Pons (tissue), 1 donor: ENCODE measurements at places on chromosomes 11 and 22.
A peak's percentile ranks its signal among the peaks of the same experiment; 100 is the strongest.

DNA sequence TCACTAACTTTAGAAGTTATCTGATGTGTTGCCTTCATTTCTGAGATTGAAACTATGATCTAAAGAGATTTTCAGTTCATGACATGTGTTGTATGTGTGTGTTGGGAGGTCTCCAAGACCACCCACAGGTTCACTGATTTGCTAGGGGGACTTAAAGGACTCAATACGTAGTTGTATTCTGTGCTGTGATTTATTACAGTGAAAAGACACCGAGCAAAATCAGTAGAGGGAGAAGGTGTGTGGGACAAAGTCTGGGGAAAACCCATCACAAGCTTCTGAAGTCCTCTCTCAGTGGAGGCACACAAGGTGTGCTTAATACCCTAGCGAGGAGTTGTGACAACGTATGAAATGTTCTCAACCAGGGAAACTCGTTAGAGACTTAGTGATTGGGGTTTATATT is 35.6 kb downstream of the RNF169 start:
- DNase-seq, result no peak

DNA sequence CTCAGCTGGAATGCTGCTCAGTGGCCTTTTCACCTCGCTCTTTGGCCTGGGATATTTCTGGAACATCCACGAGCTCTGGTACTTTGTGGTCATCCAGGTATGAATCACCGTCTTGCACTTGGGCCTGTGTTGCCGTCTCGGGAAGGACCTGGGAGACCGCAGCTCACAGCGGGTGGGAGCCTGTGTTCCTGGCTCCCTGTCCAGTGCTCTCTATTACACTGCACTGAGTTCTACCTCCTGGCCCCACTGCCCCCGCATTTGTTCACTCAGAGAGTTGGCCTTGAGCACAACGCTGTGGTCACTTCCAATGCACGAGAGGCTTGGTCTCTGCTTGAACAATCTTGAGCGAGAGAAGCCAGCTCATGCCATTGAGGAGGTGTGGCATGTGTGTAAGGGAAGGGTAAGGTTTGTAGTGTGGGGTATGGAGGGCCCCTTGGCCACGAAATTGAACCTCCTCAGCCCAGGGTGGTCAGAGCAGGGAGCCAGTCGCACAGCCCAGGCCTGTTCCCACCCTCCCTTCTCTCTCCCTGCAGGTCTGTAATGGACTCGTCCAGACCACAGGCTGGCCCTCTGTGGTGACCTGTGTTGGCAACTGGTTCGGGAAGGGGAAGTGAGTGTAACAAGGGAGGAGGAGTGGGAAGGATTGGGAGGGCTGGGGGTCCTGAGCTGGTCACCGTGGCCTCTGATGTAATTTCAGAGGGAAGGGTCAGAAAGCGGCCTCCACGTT is 16.2 kb downstream of the SLC37A2 start:
- DNase-seq, result no peak

- DNase-seq, result no peak
Observed at GRCh38 chr22:20530368-20531153, 23.2 kb downstream of the MED15 start.

GRCh38 chr11:90124946-90125345 is 9.5 kb upstream of the NAALAD2 start:
- no peak for DNase-seq

DNA sequence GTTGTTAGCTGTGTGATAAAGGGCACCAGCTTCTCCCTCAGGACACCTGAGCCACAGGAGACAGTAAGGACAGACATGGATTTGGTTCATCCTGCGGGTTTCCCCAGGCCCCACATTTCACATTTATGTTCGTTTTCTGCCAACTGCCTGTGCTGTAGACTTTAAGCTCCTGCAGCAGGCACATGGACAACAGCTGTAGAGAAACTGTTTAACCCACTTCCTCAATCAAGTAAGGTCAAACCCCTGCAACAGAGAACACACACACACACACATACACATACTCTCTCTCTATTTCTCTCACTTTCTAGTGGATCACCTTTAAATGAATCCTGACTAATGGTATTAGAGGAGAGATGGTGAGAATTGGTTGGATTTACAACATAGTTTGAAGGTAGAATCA is 90.7 kb downstream of the C11orf87 start:
- DNase-seq, result no peak

GRCh38 chr11:113681711-113682413 is 24.2 kb downstream of the TMPRSS5 start:
- DNase-seq, result no peak

GRCh38 chr22:37146507-37147180 is 3.1 kb downstream of the IL2RB start:
- DNase-seq, result no peak

DNA sequence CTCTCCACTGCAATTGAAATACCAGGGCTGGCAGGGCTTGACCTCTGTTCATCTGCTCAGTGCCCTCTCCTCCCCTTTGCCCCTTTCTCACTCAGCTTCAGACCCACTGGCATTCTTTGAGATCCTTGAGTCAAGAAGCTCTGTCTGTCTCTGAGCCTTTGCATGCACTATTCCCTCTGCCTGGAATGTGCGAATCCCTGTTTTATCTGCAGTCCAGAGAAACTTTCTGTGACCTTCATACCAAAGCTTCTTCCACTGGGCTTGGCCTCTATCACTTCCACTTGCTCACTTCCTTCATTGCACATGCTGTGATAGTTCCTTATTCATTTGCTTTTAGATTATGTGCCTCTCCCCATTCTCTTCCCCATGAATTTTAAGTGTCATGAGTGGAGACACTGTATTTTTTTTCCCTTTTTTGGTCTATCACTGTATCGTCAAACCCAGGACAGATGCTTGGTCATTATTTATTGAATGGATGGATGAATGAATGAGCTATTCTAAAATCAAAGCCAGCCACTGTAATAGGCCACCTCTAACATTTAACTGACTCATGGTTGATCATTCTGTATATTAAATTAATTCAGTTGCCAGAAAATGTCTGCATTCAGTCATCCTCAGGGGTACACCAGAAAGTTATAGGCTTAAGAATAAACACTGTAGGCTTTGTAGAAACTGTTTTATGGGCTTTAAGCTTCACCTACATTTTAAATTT is 88.7 kb upstream of the TIMP3 start:
- no peak for DNase-seq

DNA sequence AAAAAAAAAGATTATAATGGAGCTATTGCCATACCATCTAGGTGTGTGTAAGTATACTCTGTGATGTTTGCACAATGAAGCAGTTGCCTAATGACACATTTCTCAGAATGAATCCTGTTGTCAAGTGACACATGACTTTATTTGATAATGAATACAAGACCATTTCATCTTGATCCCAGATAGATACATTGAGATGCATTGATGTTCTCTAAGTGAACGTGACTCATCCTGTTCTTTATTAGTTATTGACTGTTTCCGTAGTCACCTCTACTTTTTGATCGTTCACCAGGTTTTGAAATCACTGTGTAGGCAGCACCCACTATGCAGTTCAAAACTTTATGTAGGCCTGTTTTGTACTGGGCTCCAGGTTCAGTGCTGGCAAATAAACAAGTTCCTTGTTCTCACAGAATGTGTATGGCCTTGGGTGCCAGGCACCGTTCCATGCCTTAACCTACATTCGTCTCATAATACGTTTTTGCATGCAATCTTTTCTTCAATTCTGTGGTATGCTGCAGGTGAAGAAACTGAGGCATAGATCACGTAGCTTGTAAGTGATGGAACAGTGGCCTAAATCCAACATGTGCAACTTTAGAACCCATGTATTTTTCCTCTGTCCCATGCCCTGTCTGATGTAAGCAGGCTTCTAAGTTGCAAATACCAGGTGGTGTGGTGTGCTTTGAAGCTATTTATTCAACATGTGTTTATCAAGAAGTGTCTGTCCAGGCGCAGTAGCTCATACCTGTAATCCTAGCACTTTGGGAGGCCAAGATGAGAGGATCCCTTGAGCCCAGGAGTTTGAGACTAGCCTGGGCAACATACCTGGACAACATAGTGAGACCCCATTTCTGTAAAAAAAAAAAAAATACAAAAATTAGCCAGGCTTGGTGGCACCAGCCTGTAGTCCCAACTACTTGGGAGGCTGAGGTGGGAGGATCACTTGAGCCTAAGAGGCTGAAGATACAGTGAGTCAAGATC is 10.4 kb downstream of the SREBF2 start:
- DNase-seq, result no peak

DNA sequence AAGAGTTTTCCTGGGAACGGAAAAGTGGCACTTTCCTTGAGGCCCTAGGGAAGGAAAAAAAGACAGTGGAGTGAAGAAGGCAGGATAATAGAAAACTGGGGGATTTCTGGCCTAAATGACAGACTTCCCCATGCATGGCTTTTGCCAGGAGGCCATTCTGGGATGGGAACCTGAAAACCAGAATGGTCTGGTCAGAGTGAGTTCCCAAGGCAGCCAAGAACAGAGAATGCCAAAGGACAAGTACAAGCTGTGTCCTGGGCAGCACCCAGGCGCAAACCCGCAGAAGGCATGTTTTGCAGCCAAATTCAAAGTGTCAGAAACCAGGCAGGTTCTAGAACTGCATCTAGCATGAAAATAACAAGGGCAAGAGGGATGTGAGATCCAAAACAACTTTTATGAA is 162.4 kb downstream of the SPON1 start:
- DNase-seq, result peak; percentile 15

DNA sequence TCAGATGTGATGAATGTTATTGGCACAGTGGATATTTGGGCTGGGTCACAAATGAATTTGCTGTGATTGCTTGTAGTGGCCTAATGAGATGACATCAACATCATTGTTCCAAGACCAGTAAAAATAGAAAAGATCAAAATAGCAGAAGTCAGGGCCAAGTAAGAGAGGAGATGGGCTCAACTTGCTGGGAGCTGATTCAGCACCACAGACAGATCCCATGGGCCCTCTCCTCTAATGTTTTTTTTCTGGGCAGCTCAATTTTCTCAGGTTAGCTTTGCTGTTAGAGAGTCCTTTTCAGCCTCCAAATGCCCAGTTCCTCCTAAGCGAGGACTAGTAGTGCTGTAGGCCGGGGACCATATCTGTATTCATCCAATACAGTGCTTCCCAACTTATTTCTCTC is 86.0 kb upstream of the IZUMO1R start:
- DNase-seq, result no peak

DNA sequence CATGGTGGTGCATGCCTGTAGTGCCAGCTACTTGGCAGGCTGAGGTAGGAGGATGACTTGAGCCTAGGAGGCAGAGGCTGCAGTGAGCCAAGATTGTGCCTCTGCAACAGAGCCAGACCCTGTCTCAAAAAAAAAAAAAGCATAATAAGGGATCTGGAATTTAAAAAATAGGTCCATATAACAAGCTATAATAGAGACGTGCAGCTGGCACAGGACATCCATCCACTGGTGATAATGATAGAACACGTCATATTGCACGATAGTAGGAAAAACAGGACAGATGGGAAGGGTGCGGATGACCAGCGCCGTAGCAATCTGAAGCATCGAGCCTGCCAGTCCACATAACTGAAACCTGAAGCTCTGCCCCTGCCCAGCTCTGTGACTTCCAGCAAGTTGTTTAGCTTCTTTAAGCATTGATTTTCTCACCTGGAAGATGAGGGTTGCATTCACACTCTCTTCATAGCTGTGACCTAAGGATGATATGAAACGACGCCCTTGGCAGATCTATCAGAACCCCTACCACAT is 60.3 kb upstream of the PRODH start:
- no peak for DNase-seq

DNA sequence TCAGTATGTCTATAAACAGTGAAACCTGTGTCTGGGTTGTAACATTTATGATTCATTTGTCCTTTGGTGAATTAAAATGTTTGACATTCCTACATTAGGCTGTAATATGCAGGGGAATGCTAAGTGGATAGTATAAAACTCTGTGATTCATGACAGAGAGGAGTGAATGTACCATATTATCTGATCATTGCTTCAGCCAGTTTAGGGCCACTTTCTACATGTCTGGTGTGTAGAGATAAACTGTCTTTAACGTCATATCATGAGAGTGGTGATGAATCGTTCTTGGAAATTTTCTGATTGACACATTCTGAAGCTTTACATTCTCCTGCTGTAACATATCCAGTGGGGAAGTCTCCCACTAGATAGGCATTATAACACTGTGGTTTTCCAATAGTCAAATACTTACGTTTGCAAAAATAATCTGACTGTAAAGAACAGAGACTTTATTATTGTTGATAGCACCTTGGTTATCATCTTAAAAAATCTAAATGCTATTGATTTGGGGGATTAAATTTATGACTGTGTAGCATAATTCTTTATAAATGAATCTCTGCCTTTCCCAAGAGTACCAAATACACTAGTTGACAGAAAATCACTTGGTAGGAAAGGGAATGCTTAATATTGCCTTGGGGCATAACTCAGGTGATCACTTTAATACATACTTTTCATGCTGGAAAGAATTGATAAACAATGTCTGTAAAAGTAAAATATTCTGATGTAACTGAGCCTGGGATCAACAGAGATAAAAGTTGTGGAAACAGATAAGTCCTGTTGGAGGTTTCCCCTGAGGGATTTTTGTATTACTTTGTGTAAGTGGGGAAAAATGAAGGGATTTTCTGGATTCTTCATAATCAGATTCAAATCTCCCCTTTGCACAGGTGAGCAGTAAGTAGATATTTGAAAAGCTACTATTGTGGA is 427.9 kb downstream of the JRKL start:
- no peak for DNase-seq

- DNase-seq, result no peak
Observed at GRCh38 chr11:32225571-32226285, 134.9 kb downstream of the RCN1 start.
